ENCODE measurements at places on chromosomes 11 and 22.

DNA sequence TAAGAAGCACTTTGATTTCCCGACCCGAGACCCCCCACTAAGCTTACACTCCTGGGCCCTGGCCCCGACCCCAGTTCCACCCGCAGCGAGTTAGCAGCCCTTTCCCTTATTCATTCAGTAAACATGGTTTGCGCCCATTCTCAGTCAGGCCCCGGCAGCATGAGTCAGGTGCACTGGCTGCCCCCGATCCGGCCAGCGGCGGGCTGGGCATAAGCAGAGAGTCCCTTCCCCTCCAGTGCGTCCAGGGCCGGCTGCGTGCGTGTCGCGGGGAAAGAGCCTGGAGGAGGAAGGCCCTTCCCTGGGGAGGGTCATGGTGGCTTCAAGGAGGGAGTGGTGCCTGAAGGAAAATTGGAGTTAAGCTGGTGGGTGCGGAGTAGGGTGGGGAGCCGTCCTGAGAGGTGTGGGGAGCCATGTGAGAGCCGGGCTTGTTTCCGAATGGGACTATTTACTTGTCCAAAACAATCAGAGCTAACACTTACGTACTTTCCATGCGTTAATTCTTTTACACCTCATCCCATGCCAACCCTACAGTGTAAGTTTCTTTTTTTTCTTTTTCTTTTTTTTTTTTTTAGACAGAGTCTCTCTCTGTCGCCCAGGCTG, 657 bp downstream of the IGHMBP2 start:
- DNase-seq, result no peak

DNA sequence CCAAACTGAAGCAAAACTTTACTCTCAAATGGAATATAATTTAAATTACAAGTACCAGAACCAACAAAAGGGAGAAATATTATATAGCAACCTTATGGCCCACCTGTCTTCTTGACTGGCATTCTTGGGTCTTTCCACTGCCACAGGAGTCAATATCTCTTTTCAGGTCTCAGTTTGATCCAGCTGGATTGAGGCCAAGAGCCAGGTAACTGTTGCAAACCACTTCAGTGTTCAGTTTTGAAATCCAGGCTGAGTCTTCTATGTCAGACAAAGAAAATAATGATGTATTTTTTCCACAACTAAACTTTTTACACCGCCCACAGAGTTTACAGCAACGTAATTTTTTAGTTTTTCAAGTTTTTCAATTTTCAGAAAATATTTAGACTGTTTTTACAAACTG, 648 bp downstream of the DLG2 start:
- no peak for DNase-seq

DNA sequence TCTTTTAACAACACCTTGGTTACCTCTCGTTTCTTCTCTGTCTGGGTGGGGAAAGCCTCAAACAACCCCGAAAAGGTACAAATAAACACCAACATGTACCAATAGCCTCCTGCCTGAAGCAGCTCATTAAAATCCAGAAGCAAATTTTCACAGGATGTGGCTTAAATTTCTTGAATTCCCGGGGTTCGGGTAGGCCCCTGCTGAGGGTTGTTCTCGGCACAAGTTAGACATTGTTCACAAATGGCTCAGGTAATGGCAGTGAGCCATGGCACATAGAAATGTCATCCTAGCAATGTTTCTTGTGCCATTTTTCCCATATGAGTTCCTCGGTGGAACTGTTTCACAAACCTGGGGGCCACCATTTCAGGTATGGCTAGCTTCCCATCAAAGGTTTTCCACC, 19.7 kb upstream of the GLYATL1 start:
- no peak for DNase-seq

- no peak for DNase-seq
Observed at GRCh38 chr11:127037596-127037995, 37.0 kb upstream of the KIRREL3 start.

GRCh38 chr11:76768088-76768908, 14.9 kb upstream of the TSKU start:
- peak; percentile 92 for DNase-seq

GRCh38 chr22:42939451-42939881, 75.5 kb downstream of the PACSIN2 start:
- no peak for DNase-seq

- DNase-seq, result peak; percentile 70
Observed at GRCh38 chr22:19178657-19179496, at the start of gene SLC25A1. Gene SLC25A1, minus strand, starts transcription at chr22:19178736. Its CDS starts 63 bp downstream, at chr22:19178673.

GRCh38 chr11:134363161-134363560, 31.4 kb downstream of the GLB1L2 start:
- no peak for DNase-seq

- peak; percentile 30 for DNase-seq
Observed at GRCh38 chr11:27839226-27839913, 139.1 kb upstream of the BDNF start.

- DNase-seq, result peak; percentile 33
Observed at GRCh38 chr11:58513747-58514367, 6.0 kb upstream of the OR5B21 start.

- DNase-seq, result no peak
Observed at GRCh38 chr11:31959716-31960115, 131.2 kb upstream of the RCN1 start.

DNA sequence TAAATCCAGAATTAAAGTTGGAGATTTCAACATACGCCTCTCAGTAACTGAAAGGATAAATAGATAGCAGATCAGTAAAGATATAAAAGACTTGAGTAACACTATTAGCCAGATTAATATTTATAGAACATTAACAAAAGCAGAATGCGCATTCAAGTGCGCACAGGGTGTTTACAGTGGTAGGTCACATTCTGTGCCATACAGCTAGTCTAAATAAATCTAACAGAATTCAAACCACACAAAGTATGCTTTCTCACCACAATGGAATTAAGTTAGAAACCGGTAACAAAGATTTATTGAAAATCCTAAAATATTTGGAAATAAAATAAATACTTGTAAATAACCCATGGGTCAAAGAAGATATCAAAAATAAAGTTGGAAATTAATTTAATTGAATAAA, 341.0 kb downstream of the DYNC2H1 start:
- no peak for DNase-seq

- no peak for DNase-seq
Observed at GRCh38 chr11:26599425-26599824, 27.4 kb upstream of the MUC15 start.

- no peak for DNase-seq
Observed at GRCh38 chr11:109486129-109486528, 64.1 kb downstream of the C11orf87 start.

- DNase-seq, result peak; percentile 87
Observed at GRCh38 chr11:73184953-73185671, 33.0 kb upstream of the P2RY2 start.

- no peak for DNase-seq
Observed at GRCh38 chr11:68893282-68893681, 10.3 kb downstream of the MRPL21 start.

DNA sequence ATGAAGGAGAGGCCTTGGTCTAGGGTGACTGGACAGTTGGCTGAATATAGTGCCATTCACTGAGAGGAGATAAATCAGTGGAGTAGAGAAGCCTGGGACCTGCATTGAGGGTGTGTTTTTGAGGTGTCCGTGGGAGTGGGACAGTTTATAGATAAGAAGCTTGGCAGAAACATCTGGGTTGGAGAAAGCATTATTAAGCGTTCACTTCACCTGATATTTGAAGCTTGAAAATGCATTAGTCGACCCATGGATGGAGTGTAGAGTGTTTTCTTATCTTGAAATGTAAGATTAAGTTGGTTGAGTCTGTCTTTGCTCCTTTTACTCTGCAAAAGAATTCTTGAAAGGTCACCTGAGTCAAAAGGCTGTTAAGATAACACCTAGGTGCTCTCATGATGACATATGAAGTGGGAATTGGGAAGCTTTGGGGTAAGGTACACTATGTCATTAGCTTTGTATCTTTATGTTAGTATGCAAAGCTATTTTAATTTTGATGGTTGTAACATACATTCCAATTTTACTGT, 160.7 kb downstream of the ARHGAP42 start:
- no peak for DNase-seq

DNA sequence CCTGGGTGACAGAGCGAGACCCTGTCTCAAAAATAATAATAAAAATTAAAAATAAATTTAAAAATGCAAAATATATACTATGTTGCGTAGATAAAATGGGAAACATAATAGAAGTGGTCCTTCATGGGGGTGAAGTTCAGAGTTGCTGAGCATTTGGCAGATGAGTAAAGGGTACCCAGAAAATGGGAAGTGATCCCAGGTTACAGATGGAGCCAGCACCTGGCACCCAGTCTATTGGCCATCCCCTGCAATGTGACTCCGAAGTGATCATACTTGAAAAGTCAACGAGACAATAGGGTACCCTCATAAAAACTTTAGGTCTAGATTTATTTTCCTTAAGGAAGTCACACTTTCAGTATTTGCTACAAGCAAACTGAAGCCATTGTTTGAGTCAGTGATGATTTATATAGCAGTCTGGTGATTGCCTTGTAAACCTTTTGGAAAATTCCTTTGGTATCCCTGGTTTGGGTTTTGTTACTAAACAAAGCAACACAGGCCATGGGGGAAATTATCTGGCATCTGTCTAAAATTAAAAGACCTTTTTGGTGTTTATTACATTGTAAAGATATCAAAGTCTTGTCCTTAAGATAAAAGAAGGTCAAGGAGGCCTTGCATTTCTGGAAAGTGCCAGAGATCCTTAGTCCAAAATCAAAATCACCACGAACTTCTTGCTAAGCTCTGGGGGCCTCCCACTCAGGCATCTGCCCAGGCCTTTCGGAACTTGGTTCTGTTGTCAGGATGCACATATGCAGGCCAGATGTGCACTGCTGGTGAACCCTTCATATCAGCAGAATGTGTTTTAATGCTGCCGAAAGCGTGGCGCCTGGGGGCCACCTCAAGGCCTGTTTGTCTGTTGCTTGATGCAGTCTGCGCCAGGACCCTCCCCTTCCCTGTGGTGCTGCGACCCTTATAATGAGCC, 4.3 kb downstream of the SMARCB1 start:
- DNase-seq, result no peak

DNA sequence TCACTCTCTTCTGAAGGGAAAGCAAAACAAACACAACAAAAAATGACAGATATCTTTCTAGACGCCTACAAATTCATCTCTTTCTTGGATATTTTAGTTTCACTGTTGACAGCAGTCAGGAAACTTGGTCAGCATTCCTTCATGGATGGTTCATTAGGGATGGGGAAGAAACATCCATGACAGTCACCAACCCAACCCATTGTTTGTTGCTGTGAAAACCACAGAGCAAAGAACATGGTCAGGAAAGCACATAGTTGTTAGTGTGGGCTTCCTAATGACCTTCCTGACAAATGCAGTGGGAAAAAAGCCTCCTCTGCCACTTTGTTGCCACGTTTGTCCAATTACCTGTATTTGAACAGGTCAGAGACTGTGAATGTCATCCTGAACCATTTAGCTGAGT, 139.8 kb upstream of the SNX19 start:
- no peak for DNase-seq

- DNase-seq, result no peak
Observed at GRCh38 chr11:64144587-64145472, 21.1 kb downstream of the MACROD1 start.

- no peak for DNase-seq
Observed at GRCh38 chr11:5348551-5349194, 2.6 kb upstream of the OR51B6 start.

GRCh38 chr11:134272381-134273316, 3.5 kb upstream of the GLB1L3 start:
- no peak for DNase-seq

- no peak for DNase-seq
Observed at GRCh38 chr11:116062490-116063171, 558.4 kb upstream of the CADM1 start.
